Naive thymus-derived CD4-positive, alpha-beta T cell (primary cell): ENCODE measurements at places on chromosomes 5 and 9. TPM values are rescaled to one million over a fixed set of nuclear protein-coding genes. Genes with fewer than 3 reads are reported as not detected.

The KIF12 gene
- polyA plus RNA-seq = not detected

- H3K36me3 ChIP-seq = no peaks in the 10 kb centered on the region
- no peak overlapping the region for H3K4me3 ChIP-seq
- no peak overlapping the region for H3K27ac ChIP-seq
- DNase-seq = no peak
- peaks cover 4% of the 10 kb centered on the region for H3K4me1 ChIP-seq
These were observed 3.8 kb downstream of the SRD5A1 start for GRCh38 chr5:6637022-6637421.

- no peak overlapping the region for H3K4me3 ChIP-seq
- H3K27me3 ChIP-seq = no peaks in the 10 kb centered on the region
- no peaks in the 10 kb centered on the region for H3K4me1 ChIP-seq
- DNase-seq = no peak
These were observed 415.0 kb downstream of the NFIB start for GRCh38 chr9:13898957-13899356.

DNA sequence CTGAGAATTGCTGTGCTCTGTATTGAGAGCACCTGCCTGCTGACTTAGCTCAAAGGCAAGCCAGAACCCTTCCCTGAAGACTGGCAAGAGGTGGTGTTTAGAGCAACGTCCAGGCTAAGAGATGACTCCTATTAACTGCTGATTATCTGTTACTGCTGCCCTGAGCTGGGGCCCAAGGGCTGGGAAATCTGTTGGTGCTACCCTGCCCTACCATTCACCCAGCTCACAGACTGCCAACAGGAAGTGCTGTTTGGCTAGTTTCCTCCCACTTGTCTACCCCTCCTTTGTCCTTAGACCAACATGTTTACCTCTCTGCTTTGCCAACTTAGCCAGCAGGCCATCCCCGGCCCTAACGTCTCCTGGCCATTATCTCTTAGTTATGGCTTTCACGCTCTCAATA is 6.9 kb downstream of the RAB24 start:
- no peaks in the 10 kb centered on the region for H3K27me3 ChIP-seq
- H3K27ac ChIP-seq = no peak overlapping the region
- DNase-seq = no peak
- peaks cover 37% of the 10 kb centered on the region for H3K4me1 ChIP-seq
- no peak overlapping the region for H3K4me3 ChIP-seq

GRCh38 chr9:13529321-13530104 is 250.0 kb upstream of the MPDZ start:
- H3K4me3 ChIP-seq = no peak overlapping the region
- H3K4me1 ChIP-seq = no peaks in the 10 kb centered on the region
- H3K27ac ChIP-seq = no peak overlapping the region
- no peaks in the 10 kb centered on the region for H3K36me3 ChIP-seq

DNA sequence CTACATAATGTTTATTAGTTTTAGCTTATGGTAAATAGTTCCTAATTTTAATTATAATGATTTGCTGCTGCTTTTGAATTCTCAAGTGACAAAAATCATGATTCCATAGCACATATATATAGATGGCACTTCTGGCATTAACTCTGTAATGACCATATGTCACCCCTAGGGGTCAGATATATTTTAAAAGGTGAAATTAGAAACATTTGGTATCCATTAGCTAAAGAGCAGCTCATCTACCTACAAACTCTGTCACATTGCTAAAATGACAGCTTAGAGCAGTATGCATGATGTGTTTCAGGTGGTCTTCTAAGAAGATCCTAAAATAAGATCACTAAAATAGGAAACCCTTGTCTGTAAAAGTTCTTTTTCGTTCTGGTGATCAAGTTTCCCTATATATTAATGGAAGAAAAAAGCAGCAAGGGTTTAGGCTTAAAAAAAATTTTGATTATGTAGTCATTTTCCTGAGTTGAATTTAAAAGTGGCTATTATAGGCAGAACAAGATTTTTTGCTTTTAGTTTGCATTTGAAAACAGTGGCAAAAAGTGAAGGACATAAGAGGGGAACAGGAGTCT is 157.7 kb upstream of the POU5F2 start:
- DNase-seq = no peak
- H3K27me3 ChIP-seq = no peaks in the 10 kb centered on the region
- H3K36me3 ChIP-seq = no peaks in the 10 kb centered on the region
- H3K4me3 ChIP-seq = no peak overlapping the region
- no peak overlapping the region for H3K27ac ChIP-seq

GRCh38 chr9:130446101-130446861 is 1.5 kb downstream of the ASS1 start:
- H3K27ac ChIP-seq = no peak overlapping the region
- no peaks in the 10 kb centered on the region for H3K4me1 ChIP-seq
- DNase-seq = no peak
- H3K36me3 ChIP-seq = no peaks in the 10 kb centered on the region
- H3K27me3 ChIP-seq = no peaks in the 10 kb centered on the region

The MCTP1 gene
- polyA plus RNA-seq = 0.75 TPM
